ENCODE measurements at places on chromosomes 2 and 18.

GRCh38 chr18:10530002-10530401 is 4.2 kb downstream of the NAPG start:
- DNase-seq: no peak

- DNase-seq: no peak
Observed at GRCh38 chr2:83113953-83114352, 1345.1 kb downstream of the SUCLG1 start.

DNA sequence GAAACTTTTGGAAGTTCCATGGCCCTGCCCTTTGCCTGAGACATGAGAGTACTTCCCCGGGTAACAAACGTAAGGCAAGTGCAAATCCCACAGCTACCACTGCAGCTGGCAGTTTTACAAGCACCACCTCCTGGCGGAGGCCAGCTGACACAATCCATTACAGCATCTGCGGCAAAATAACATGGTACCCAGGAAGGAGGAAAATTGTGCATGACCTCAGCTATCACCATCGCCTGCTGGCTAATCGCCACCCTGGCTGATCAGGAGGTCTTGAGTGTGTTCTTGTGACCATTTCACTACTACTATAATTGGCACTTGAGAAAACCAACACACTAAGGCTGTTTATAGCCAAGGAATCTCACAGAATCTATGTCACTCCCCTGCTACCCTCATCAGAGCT is 71.7 kb upstream of the SERPINE2 start:
- DNase-seq: no peak

DNA sequence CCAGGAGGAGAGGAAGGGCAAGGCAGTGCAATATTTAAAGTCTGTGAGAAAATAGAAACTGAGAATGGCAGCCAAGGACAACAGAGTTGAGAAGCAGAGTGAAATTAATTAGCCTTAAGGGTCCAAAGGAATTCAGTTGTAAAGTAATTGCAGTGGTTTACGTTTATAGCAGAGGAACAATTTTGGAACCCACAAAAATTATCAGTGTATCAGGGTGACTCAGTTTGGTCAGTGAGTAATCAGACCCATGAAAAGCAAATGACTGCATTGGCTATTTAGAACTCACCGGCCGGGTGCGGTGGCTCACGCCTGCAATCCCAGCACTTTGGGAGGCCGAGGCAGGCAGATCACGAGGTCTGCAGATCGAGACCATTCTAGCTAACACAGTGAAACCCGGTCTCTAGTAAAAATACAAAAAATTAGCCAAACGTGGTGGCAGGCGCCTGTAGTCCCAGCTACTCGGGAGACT is 245.8 kb upstream of the SLC39A10 start:
- DNase-seq: peak; percentile 51

DNA sequence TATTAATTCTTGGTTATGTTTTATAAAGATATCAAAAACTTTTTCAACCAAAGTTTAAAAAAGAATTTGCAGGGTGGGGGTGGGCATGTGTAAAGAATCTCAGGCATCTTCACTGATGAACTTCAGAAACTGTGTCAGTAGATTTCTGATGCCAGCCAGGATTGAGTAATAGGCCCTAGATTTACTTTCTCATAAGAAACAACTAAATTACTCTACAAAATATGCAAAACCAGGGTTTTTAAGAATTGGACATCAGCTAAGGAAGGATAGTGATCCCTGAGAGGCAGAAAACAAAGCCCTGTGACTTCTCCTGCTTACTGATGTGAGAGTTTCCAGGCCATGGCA is 11.9 kb upstream of the IL1R1 start:
- DNase-seq: no peak
